Endodermal cell (in vitro differentiated cells): ENCODE measurements at places on chromosomes 16 and 17. TPM values are rescaled to one million over a fixed set of nuclear protein-coding genes. Genes with fewer than 3 reads are reported as not detected.

- no peak for DNase-seq
These were observed 22.7 kb downstream of the NQO1 start for GRCh38 chr16:69703638-69704037.

DNA sequence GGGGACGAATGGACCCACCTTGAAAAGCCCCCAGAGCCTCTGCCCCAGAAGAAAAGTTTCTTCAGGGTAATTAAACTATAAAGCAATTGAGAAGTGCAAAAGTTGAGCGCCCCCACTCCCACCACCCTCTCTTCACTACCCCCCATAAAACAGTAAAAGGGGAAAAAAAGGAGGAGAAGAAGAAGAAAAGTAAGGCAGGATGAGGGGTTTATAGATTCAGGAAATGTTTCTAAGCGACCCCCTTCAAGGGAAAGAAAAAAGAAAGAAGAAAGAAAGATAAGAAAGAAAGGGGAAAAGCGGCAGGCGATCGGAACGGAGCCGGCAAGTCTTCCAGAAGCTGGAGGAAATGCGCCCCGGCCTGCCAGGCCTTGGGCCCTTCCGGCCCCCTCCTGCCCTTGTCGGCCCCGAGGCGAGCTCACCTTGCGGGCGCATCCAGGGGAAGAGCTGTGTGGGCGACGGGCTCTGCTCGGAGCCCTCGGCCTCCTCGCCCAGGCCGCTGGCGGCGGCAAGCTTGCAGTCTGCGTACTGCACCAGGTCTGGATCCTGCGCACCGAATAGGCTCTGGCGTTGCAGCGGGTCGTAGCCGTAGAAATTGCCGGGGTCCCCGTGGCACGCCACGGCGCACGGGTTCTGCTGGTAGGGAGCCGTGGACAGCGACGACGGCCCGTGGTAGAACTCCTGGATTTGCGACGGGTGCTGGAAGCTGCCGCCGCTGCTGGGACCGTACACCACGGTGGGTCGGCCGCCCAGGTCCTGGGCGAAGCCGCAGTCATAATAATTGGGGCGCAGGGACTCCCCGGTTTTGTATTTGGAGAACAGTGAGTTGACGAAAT is 1.0 kb downstream of the HOXB8 start:
- DNase-seq: peak; percentile 85

- no peak for DNase-seq
These were observed 702.8 kb downstream of the KCNJ2 start for GRCh38 chr17:70872103-70872502.

- DNase-seq: no peak
These were observed 59.8 kb downstream of the ANKFN1 start for GRCh38 chr17:56213031-56213430.

- no peak for DNase-seq
These were observed 106.3 kb downstream of the CDH11 start for GRCh38 chr16:65015599-65015998.

DNA sequence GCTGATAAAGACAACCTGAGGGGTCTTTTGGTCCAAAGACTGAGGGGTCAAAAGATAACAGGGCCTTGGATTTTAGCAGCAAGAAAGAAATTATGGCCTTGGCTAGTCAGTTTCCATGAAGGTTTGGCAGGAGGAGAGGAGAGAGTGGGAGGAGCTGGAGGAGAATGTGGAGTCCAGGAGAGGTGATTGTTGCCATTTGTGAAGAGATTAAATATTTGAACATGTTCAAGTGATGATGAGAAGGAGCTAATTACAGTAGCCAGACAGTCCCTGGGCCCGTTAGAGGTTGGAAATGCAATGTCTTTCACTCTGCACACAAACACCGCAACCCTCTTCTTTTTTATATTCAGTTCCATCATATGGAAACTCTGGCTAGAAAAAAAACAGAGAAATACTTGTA is 68.6 kb downstream of the TNRC6C start:
- no peak for DNase-seq

The MT1H gene
- total RNA-seq: not detected in 3 replicates

DNA sequence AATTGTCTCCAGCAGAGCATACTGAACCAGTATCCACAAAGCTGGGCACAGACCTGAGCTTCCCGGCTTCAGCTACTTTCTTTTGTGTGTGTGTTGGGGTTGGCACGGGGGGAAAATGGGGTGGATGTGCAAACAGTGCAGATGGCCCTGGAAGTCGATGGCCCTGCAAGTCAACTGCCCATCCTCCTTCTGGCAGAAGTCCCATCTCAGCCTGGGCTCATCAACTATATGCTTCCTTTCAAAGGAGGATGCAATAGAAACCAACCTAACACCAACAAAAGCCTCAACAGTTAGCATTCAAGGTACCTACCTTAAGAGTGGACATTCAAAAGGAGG is 55.7 kb downstream of the SOX9 start:
- no peak for DNase-seq
